ENCODE measurements at places on chromosomes 11 and 22.
A peak's percentile ranks its signal among the peaks of the same experiment; 100 is the strongest.

DNA sequence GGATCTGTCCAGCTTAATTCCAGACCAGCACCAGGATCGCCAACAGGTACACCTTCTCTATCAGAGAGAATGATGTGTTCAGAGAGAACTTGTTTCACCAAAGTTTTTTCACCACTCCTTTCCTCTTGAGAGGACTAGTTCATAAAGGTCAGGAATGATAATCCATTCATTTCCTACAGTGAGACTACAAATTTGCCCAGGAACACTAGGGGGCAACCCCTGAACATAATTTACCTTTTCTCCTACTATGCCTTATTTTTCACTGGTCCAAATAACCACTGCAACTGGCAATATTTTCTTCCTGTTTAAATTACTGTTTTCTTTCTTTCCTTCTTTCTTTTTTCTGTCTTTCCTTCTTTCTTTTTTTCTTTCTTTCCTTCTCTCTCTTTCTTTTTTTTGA, 22.5 kb downstream of the CAVIN3 start:
- peak; percentile 7 for DNase-seq

DNA sequence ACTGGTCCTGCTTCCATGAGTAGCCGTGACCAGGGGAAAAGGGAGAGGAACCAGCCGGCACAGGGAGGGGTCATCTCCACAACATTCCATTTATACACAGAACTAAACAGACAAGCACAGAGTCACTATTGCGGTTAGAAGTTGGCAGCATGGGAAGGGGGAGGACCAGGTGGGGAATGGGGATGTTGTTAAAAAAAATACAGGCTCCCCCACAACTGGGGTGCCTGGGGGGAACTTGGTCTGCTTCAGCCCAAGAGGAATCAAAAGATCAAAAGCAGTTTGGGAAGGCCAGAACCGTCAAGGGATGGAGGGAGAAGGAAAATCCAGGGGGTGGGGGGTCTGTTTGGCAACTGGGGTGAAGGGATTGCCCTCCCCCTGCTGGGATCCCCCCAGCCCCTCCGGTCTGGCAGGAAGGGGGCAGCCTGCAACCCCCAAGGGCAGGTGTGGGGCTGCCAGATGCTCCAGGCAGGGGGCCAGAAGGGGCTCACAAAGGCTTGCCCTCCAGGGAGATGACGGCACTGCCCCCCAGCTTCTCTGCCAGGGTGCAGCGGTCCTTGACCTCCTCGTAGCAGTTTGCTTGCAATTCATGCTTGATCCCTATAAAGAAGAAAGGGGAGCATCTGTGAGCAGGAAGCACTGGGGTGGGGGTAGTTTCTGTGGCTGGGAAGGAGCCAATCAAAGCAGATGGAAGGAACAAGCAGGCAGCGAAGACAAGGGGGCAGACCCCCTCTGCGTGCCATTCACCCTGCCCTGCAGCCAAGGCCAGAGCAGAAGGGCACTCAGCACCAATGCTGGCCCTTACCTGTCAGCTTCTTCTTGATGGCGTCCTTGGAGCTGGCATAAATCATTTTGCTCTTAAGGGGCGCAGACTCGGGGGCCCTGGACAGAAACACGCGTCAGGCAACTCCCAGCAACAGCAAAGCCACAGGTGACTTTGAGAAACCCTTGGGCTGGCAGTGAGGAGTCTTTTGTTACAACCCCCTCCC, 2.8 kb downstream of the CFL1 start:
- no peak for DNase-seq

- no peak for DNase-seq
These were observed 61.9 kb upstream of the PARVG start for GRCh38 chr22:44118645-44119315.

DNA sequence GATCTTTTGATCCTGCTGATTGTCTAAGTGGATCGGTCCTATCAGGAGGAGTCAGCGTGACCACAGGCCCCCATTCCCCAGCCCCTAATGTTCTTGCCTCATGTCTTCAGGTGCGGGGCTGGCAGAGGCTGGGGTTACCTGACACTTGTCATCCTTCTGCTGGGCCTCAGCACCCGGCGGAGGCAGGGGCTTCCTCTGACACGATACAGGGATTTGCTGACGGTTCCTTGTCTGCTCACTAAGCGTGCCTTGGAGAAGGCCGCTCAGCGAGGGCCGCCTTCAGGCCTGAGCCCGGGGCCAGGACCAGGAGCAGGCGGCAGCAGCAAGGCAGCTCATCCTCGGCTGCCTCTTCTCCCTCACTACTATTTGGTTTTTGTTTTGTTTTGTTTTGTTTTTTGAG, 45.7 kb upstream of the KCNQ1OT1 start:
- DNase-seq: no peak

- DNase-seq: no peak
These were observed 85.0 kb downstream of the INSC start for GRCh38 chr11:15199693-15200092.

- no peak for DNase-seq
These were observed 2.1 kb downstream of the EMID1 start for GRCh38 chr22:29207562-29208501.

- peak; percentile 99 for DNase-seq
These were observed 4.0 kb upstream of the FTH1 start for GRCh38 chr11:61971248-61972111.

- peak; percentile 74 for DNase-seq
These were observed 67.7 kb upstream of the SORL1-AS1 start for GRCh38 chr11:121520243-121521144.

DNA sequence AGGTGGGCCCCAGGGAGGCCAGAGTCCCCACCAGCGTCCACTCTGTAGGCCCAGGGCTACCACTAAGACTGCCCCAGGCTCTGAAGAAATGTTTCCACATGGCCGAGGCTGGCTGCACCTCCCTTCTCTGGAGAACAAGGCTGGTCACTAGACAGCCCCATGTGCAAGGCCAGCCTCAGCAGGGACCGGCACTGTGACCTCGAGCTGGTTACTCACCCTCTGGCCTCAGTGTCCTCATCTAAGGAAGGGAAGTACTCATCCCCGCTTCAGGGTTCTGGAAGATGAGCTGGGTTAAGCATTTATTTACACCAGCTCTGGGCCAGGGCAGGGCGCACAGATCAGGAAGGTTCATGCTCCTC, 9.7 kb downstream of the PMM1 start:
- DNase-seq: no peak

GRCh38 chr11:43920598-43921419, 21.6 kb upstream of the C11orf96 start:
- DNase-seq: peak; percentile 95

- DNase-seq: no peak
These were observed 24.3 kb downstream of the TTC12 start for GRCh38 chr11:113338730-113339129.

GRCh38 chr11:113725913-113726312, 19.8 kb upstream of the TMPRSS5 start:
- no peak for DNase-seq

DNA sequence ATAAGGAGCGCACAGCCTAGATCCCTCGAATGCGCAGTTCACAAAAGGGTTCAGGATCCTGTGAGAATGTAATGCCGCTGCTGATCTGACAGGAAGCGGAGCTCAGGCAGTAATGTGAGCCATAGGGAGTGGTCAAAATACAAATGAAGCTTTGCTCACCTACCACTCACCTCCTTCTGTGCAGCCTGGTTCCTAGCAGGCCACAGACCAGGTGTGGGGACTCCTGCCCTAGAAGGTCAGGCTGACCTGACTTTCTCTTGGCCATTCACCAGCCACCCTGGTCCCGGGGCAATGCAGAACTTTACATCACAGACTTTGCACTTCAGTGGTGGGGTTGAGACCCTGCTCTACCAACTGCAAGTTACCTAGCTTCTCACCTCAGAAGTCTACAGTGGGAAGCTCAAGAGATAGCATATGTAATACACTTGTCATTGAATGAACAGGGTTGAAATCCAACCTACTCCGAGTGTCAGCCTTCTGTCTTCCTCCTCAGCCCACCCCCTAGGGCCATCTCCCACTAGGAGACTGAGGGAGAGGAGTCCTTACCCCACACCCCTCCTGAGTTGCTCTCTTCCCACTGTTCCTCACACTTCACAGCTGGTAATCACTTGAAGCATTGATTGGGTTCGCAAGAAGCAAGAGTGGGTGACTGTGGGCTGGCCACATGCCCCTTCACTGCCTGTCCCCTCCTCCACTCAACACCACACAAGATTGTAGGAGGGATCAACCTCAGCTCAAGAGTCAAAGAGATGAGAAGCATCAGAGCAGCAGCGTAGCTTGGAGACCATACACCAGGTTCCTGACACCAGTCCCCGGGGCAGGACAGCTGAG, 2.0 kb upstream of the KCNJ1 start:
- no peak for DNase-seq

GRCh38 chr11:24142062-24142461, 354.8 kb upstream of the LUZP2 start:
- no peak for DNase-seq

DNA sequence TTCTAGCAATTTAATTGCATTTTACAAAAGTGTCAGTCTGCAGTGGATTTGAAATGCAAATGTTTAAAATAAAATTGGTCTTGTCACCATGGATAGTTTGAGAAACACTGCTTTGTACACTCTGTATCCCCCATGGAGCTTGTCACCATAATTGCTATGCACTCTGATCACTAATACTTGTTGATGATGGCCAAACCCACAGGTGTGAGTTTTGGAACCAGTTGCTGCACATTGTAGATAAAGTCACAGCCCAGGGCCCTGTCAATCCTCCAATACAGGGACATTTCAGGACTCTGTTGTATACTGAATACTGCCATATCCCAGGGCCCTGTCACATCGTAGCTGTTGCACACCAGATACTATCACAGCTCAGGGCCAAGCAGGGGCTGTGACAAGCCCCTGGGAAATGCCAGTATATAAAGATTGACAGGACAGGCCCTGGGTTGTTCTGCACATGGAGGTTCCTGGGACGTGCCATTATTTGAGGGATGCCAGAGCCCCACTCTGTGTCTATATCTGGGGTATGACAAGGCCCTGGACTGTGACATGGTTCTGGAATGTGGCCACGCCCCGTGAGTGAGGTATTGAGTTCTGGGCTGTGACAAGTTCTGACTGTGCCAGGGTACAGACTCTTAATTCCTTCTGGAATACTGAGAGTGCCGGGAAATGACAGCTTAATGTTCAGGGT, 27.9 kb upstream of the SMPD1 start:
- no peak for DNase-seq

GRCh38 chr11:72380132-72380503, 54.2 kb downstream of the CLPB start:
- no peak for DNase-seq

DNA sequence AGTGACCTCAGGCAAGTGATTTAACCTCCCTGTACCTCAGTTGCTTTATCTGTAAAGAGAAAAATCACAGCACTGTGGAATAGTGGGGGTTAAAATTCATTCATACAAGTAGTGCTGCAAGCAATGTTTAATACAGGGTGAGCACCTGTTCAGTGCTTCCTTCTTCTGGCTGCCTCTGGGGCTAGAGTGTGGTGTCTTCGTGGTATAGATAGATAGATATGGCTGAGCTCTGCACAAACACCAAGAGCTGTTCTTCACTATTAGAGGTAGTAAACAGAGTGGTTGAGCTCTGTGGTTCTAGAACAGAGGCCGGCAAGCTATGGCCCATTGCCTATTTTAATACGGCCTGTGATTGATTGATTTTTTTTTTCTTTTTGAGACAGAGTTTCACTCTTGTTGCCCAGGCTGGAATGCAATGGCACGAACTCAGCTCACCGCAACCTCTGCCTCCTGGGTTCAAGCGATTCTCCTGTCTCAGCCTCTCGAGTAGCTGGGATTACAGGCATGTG, 32.9 kb downstream of the LIMK2 start:
- no peak for DNase-seq

DNA sequence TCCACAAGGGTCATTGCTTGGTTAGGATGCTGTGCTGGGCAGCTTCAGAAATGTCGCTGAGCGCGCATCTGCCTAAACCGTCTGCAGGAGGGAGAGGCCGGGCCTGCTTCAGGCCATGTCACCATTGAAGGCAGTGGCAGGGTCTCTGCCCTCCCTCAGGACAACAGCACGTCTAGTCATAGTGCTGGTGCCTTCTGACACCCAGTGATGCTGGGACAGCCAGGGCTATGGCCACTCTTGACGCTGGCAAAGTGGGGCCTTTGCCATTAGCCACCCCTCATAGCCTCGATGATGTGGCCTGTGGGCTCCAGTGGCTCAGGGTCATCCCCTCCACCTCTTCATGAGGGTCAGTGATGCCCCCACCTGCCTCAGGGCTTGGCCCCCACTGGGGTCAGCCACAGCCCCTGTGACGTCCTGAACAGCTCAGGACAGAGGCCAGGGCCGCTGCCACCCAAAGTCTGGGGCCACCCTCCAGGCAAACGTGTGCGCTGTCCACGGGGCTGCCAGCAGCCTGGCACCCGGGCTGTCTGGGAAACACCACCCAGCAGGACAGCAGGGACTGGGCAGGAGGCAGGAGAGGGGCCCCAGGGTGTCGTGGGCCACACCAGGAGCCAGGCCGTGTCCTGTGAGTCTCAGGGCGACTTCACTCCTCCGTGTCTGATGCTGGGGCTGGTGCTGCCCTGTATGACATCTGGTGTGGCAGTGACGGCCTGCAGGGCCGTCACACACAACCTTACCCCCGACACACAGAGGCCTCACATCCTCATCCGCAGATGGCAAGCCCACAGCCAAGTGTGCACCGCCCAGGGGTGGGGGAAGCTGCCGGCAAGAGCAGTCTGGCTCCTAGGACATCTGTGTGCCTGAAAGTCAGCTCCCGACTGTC, 42.5 kb downstream of the CERK start:
- no peak for DNase-seq

DNA sequence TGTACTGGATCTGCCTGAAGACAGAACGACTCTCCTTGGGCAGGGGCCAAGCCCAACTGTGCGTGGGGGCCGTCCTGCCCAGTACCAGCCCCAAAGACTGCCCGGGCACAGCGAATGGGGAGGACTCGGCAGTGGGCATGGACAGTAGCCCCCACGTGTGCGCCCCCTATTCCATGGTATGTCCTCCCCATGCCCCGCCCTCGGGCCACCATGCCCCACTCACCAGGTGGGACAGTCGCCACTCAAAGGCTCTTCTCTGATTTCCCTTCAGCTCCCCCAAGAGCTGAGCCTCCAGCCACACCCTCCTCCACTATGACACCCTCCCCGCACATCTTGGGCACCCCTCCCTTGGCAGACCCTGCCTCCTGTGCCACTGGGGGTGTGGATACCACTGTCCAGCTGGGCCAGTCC, 43.5 kb downstream of the GNB1L start:
- no peak for DNase-seq

DNA sequence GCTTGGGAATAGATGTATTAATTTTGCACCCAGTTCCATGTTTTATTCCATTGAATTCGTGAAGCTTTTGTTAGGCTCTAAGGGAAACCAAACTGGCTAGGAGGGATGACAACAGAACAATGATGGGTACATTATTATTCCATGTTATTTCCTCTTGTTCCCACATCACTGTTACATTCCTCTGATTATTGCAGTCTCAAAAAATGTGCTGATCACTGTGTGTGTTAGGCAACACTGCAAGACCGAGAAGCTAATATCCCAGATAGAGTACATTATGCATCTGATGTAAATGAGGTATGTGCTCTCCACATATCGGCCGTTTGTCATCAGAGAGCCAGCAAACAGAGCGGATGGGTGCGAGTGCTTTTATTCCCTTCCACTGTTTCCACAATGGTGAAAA, 327.9 kb downstream of the SOX6 start:
- DNase-seq: no peak

- DNase-seq: no peak
These were observed 3.3 kb downstream of the KCNQ1OT1 start for GRCh38 chr11:2696455-2696854.

- peak; percentile 54 for DNase-seq
These were observed 1.3 kb downstream of the FAR1 start for GRCh38 chr11:13669544-13670488.

All from suppressor macrophage treated with lipopolysaccharide for 4 hours (primary cell).